ENCODE measurements at places on chromosomes 7 and 10.
A peak's percentile ranks its signal among the peaks of the same experiment; 100 is the strongest.

DNA sequence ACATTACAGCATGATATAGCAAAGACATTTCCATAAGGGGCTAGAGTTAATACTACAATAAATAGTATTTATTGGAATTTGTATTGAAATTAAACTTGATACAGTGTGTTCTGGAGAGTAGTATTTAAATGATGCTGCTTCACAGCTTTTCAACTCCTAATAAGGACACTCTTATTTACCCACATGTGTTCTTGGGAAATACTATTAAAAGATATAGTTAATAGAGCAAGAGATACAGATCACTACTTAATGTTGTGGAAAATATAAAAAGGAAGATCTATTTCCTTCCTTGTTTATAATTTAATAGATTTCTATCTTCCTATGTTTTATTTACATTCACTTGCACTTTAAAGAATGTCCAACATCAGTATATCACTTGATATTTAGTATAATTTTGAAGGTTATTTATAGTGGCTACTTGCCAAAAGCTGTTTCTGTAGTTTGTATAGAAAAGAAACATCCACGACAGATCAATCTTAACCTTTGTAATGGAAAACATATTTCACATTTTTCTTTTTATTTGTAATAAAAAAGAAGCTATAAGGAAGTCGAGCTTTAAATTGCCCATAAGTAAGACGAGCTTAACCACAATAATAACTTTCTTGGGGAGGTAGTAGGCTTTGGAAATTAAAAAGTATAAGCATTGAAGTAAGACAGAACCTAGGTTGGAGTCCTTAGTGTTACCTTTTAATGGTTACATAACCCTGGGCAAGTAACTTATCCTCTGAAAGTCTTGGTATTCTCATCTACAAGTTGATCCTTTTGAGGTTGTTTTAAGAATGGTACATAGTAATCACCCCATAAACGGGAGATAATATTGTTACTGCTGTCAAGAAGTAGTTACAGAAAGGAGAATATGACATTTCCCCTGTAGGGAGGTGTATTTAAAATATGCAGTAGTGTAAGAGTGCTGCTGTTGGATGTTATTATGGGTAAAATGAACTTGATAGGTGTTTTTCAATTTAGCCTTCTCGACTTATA, 32.8 kb downstream of the CPED1 start:
- DNase-seq: no peak

- no peak for DNase-seq
Measured at GRCh38 chr7:3605222-3605621, 304.2 kb downstream of the SDK1 start.

DNA sequence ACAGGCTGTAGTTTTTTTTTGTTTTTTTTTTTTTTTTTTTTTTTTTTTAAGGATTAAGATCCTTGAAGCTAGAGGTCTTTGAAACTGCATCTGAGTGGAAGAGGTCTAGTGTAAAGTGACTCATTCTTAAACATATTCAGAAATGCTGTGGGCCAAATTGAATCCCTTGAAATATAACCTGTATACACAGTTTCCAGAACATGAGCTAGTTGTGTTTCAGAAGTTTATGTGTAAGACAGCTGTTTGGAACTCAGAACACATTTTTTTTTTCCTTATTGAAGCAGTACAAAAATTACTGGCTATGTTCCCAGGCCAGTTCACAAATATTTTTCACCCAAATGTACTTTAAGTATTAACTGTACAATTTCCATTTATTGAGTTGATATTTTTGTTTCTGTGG, 67.9 kb downstream of the PPP1R9A start:
- no peak for DNase-seq

DNA sequence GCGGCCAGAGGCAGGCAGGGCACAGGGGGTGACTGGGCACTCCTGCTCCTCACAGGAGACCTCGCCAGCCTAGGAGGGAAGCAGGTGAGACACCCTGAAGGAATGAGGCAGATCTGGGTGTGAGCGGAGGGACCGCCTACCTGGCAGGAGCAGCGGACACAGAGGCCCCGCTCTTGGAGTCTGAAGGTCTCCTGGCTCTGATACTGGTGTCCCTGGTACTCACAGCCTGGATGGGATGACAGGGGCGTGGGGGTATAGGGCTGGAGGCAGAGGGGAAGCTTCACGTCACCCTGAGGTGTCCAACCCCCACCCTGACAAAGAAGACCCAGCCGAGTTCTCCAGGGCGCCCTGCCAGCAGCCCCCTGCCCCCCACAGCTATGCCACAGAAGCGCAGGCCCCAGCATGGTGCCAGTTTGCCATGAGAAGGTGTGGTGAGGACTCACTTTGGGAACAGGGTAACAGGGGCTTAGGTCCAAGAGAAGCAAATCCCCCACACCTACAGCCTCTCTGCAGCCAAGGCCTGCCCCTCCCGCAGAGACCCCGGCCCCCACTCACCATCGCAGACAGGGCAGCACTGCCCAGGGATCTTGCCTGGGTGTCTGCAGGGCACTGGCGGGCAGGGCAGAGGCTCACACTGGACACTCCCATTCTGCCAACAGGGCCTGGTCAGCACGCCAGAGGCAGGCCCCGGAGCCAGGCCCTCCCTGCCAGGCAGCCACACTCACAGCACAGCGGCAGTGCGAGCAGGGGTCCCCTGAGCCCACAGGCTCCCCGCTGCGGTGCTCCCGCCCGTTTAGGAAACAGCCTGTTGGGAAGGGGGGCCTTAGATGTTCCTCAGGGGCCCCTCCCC, 17.0 kb downstream of the KCP start:
- peak; percentile 15 for DNase-seq

DNA sequence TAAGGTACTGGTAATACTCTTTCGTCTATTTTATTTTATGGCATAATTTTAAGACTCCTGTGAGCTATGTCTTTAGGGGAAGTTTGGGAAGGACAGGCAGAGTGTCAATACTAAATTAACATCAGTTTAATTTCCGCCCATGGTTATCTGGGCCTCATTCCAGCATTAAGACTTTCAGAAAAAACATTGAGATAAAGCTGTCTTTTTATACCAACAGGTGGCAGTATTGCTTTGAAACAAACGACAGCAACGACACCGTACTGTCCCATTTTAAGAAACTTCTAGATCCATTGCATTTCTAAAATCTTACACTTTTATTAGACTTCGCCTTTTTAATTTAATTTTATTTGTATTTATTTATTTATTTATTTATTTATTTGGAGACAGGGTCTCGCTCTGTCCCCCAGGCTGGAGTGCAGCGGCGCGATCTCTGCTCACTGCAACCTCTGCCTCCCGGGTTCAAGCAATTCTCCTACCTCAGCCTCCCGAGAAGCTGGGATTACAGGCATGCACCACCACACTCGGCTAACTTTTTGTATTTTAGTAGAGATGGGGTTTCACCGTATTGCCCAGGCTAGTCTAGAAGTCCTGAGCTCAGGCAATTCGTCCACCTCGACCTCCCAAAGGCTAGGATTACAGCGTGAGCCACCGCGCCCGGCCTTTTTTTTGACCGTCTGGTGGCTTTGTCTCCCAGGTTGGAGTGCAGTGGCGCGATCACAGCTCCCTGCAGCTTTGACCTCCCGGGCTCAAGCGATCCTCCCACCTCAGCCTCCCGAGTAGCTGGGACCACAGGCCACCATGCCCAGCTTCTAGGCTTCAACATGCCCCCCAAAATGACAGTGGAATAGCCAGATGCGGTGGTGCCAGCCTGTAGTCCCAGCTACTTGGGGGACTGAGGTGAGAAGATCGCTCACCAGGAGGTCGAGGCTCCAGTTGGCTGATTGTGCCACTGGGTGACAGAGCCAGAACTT, 78.7 kb upstream of the C1GALT1 start:
- DNase-seq: no peak

DNA sequence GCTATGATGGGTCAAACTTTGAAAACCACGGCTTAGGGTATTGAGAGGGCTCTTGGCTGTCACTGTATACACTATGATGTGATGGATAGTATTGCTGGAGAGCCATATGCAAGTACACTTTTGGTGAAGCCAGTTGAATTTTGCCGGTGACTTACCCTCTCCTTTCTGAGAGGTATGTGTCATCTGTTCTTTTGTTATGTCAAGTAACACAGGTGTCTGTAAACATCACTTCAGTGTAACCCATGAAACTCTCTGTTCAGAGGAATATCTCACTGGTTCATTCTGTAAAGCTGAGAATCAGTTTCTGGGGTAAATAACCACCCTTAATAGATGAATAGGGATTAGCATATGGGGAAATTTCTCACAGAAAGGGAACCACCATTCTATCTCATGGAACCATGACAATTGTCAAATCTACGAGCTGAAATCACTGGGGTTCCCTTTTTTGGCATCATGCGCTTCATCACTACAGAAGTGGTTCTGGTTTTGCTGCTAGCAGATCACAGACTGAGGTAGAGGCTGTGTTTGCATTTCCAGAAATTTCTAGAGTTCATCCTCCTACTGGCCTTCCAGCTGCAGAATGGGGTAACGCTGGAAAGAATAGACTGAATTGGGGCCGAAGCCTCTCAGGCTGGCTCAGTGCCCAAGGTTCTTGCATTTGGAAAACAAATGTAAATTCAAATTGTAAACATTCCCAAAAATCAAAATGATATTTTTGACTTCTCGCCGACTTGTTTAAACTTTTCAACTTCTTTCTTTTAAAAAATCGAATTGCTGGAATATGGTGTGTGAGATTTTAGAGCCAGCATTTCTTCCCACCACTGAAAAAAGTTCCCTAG, 83.3 kb upstream of the CREB5 start:
- no peak for DNase-seq

DNA sequence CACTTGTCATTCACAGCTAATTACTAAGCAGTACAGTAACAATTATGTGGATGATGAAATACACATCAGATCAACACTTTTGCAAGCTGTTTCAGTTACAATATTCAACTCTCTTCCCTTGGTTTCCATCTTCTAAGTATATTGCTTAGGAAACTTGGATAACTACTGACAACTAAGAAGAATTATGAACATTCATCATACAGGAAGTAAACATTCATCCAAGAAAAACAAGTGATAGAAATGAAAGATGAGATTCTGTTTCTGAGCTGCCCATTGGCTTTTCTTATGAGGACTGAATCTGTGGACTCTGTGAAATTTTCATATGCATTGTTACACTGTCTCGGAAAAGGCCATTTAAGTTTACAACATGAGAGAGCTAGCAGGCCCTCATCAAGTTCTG, 240.2 kb downstream of the PRKG1 start:
- DNase-seq: no peak

DNA sequence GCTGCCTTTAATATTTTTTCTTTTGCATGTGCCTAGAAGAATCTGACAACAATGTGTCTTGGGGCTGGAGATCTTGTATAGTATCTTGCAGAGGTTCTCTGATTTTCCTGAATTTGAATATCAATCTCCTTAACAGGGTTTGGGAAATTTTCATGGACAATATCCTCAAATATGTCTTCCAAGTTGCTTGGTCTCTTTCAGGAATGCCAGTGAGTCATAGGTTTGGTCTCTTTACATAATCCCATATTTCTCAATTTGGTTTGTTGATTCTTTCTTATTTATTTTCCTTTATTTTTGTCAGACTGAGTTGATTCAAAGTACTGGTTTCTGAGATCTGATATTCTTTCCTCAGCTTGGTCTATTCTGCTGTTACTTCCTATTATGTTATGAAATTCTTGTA, 208.7 kb upstream of the GLI3 start:
- DNase-seq: no peak

DNA sequence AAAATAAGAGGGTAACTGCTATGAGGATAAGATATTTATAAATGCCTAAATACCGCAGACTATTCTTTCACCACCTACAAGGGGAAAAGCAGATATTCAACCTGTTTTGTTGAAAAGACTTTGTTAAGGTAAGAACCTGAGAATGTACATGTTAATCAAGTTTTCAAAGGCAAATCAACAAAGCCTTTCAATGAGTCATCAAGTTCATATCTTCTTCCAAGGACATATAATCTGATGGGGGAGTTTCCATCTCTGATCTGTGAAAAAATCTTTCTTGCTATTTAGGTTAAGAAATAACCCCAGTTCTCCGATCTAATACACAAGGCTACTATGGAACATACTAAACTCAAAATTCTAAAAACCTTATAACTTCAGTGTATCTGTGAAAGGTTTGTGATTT, 40.0 kb upstream of the ANLN start:
- DNase-seq: no peak

DNA sequence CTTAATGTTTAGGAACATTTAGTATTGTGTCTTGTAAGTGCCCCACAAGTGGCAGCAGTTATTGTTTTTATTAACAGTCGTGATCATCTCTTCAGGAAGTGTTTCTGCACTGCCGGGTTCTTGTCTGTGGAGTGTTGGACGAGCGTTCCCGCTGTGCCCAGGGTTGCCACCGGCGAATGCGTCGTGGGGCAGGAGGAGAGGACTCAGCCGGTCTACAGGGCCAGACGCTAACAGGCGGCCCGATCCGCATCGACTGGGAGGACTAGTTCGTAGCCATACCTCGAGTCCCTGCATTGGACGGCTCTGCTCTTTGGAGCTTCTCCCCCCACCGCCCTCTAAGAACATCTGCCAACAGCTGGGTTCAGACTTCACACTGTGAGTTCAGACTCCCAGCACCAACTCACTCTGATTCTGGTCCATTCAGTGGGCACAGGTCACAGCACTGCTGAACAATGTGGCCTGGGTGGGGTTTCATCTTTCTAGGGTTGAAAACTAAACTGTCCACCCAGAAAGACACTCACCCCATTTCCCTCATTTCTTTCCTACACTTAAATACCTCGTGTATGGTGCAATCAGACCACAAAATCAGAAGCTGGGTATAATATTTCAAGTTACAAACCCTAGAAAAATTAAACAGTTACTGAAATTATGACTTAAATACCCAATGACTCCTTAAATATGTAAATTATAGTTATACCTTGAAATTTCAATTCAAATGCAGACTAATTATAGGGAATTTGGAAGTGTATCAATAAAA, 22.2 kb downstream of the PLA2G12B start:
- no peak for DNase-seq
